Stimulated activated CD8-positive, alpha-beta memory T cell treated with anti-CD3 and anti-CD28 coated beads, Interleukin-15, amount 100 ng/mL, for 24 hours (primary cell): ENCODE measurements at places on chromosomes 3 and 15.

- no peak for DNase-seq
These were observed 26.1 kb downstream of the FNDC3B start for GRCh38 chr3:172065527-172065926.

- no peak for DNase-seq
These were observed 109.5 kb downstream of the VGLL4 start for GRCh38 chr3:11534011-11534792.

DNA sequence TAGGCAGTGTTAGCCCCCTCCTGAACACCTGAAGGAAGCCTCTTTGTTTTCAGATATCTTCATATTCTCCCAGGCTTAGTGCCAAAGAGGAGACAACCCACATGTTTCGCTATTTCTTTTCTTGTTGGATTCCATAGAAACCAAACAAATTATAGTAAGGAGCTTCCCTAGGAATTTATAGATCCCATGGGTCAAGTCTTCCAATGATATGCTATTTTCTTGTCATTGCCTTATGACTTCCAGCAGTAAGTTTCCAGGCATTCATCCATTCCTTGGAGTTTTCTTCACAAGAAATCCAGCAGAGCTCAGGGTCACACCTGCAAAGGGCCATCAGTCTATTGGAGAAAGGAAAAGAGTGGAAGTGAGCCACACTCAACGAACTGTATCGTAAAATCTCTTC, 9.9 kb upstream of the KCNMB2 start:
- no peak for DNase-seq

DNA sequence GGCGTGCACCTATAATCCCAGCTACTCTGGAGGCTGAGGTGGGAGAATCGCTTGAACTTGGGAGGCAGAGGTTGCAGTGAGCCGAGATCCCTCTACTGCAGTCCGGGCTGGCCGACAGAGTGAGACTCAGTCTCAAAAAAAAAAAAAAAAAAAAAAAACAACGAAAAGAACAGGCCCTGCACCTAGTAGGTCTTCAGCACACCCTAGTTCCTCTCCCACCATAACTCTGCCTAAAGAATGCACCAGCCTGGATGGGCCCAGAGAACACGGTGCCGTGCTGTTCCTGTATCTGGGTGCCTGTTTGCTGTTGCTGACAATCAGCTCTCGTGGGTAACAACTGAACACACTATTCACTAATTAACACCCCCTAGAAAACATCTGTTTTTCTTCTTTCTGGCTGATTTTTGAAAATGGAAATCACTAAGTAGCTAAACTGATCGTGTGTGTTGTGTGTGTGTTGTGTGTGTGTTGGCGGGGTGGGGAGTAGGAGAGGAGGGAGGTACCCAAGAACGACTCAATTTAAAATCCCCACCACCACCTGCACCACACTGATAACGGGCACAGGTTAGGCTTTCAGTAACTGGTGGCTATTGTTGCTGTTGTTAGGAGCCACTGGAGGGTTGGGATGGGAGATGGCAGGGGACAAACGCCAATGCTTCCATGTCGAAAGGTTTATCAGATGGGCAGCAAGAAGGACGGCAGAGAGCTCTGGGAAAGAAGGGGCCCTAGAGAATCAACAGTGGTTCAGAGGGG, 40.6 kb upstream of the MEX3B start:
- DNase-seq: no peak

DNA sequence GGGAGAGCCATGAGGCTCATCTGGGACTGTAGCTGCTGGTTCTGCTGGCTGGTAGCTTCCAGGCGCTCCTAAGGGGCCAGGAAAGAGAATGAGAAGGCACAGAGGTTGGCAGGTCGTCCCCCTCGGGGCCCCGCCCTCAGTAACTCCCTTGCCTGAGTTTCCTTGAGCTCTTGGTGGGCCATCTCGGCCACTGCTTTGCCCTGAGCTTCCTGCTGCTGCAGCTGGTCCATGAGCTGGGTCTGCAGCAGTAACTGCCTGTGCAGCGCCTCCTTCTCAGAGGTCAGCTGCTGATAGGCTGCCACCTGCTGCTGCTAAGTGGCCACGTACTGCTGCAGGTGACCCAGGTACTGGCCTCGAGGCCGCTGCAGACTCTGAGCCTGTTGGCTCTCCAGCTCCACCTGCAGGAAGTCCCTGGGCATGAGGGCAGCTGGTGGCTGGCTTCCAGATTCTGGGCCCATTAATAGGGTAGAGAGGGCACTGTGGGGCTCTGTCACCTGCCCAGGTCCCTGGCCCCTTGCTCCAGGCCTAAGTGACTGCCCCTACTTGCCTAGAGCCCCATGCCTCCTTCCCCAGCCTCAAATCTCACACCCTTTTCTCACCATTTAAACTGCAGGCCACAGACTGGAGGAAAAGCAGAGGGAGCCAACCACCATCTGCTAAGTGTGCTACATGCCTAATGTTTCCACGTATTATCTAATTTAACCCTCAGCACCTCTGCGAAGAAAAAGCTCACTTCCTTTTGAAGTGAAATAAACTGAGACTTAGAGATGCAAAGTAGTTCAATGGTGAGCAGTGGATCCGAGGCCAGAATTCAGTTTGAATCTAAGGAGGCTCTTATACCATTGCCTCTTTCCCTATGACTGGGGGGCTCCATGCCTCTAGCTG, 10.8 kb upstream of the VPS33B start:
- no peak for DNase-seq

DNA sequence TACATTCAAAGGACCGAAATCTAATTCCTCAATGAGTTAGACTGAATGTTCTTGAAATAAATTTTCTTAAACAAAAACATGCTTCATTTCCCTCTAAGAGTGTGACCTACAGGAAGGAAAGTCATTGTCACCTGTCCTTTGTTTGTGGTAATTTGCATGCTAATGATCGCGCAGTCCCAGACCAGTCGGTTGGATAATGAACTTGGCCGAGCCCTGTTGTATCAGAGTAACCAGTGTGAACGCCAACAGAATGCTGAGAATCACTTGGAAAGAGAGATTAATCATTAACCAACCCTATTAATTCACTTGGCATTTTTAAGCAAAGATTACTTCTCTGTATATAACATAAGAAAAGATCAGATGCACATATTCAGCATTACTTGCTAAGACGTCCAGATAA, 8.1 kb upstream of the ARNT2 start:
- no peak for DNase-seq

DNA sequence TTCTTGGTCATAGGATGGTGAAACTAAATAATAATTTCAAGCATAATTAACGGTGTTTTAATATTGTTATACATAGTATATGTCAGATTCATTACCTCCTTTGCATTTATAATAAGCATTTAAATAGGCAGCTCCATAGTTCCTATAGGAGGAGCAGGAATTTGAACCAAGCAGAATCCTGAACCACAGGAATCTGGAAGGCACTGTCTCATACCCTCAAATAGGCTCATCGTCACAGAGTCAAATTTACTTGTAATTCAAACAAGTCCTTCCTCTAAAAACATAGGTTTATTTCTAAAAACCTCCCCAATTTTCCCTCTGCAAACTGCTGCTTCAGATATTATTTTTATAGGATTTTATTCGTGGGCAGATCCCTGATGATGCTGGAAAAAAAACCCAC, 376.3 kb upstream of the ARHGEF26 start:
- DNase-seq: no peak

- DNase-seq: no peak
These were observed 9.2 kb upstream of the CBLB start for GRCh38 chr3:105878061-105878460.
